NCI-H1694 treated with DMSO at 0.1 percent for 48 hours (cell line): ENCODE measurements at places on chromosomes 3 and 15.

DNA sequence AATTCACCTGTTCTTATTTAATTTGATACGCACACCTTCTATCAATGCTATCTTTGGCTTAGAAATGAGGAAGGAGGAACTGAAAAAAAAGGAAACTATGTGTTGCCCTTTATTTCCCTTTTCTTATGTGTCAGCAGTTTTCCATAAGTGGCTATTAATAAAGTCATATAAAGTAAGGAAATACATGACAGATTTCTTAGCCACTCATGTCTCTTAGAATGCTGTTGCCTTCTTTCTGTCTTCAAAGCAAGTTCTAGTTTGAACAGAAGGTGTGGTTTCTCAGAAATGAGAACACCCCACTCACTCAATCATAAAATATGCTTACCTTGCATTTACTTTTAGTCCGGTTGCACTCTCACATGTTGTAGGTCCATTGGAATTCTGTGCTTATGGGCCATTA, 640.5 kb upstream of the GRM7 start:
- DNase-seq, result no peak

GRCh38 chr3:112744825-112745566, 101.7 kb downstream of the CD200R1L start:
- no peak for DNase-seq

DNA sequence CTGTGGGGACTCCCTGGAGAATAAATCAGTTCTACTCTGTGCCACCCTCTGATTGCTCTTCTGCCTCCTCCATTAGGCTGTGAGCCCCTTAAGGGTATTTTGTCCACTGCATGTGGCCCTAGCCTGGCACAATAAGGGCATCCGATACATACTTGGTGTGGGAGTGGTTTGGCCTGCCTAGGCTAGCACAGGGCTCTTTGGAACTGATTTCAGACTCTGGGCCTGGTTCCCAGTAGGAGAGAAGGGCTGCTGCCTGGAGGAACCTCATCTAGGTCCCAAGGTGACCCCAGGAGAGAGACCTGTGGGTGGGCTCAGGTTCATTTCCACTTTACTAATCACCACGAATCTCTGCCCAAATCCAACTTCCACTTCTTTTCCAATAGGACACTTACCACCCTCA, 5.3 kb upstream of the CTDSPL start:
- no peak for DNase-seq

GRCh38 chr3:55252921-55253320, 234.2 kb downstream of the WNT5A start:
- DNase-seq, result no peak

GRCh38 chr3:167851171-167851570, 115.7 kb downstream of the SERPINI1 start:
- no peak for DNase-seq

DNA sequence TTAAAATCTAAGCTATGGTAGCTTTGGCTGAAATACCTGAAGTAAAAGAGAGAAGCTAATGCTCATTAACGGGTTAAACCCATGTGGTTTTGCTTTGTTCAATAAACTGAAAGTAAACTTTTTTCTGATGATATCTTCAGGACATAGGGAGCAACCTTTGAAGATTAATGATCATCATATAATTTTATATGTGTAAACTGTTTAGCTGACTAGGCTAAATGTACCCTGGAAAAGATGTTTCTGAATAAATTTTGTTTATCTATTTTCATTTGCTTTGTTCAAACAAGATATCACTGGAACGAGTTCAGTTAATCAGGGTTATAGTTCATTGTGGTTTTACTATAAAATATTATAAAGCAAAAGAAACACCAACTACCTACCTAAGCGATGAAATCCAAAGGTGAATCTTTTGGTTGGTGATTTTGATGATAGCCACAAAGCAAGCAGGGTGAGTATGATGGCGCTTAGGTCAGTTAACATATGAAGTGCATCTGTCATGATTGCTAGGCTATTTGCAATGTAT, 11.7 kb downstream of the SLC30A4 start:
- no peak for DNase-seq

DNA sequence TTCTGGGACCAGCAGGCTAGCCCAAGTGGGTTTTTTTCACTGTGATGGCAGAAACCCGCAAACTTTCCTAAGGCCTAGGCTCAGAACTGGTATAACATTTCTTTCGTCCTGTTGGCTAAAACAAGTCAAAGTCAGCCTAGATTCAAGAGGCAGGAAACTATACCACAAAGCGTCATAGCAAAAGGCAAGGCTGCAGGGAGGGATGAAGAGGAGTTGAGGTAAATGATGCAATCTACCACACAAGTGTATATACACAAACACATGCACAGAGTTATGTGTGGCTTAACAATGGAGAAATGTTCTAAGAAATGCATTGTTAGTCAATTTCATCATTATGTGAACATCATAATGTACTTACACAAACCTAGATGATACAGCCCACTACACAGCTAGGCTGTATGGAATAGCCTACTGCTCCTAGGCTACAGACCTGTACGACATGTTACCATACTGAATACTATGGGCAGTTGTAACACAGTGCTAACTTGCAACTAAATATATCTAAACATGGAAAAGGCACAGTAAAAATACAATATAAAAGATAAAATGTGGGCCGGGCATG, 225.6 kb downstream of the TBL1XR1 start:
- DNase-seq, result no peak

GRCh38 chr3:195587406-195587805, 3.7 kb upstream of the APOD start:
- DNase-seq, result no peak

GRCh38 chr3:185561958-185562357, 9.6 kb upstream of the LIPH start:
- DNase-seq, result no peak

GRCh38 chr15:98955331-98955730, 52.3 kb downstream of the PGPEP1L start:
- no peak for DNase-seq

- DNase-seq, result no peak
Observed at GRCh38 chr3:24161841-24162240, 216.8 kb downstream of the NR1D2 start.

DNA sequence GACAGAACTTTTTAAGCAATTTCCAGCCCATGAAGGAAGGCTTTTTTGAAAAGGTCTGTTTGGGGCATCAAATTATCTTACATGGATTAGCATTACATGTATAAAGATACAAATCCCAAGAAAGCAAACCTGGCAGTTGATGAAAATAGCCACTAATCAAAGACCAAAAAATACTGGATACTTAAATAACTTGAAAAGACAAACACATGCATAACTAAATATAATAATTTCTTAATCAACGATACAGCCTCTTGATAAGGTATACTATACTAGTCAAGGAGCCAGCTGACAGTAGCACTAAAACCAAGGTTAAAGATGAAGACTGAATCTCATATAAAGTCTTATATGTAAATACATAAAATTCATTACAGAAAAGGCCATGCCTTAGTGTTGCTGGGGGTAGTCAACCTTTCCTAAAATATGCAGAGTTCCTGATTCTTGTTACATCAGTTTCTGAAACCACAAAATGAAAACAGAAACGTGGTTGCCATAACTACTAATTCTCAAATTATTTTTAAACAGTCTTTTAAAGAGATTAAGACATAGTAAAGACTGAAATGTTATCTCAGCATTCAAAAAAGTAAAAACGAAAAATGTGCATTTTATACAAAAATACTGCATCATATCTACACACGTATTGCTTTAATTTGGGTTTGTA, 2.0 kb downstream of the ANKRD28 start:
- DNase-seq, result no peak

- peak; percentile 76 for DNase-seq
Observed at GRCh38 chr3:16801698-16802097, 83.1 kb upstream of the PLCL2 start.

DNA sequence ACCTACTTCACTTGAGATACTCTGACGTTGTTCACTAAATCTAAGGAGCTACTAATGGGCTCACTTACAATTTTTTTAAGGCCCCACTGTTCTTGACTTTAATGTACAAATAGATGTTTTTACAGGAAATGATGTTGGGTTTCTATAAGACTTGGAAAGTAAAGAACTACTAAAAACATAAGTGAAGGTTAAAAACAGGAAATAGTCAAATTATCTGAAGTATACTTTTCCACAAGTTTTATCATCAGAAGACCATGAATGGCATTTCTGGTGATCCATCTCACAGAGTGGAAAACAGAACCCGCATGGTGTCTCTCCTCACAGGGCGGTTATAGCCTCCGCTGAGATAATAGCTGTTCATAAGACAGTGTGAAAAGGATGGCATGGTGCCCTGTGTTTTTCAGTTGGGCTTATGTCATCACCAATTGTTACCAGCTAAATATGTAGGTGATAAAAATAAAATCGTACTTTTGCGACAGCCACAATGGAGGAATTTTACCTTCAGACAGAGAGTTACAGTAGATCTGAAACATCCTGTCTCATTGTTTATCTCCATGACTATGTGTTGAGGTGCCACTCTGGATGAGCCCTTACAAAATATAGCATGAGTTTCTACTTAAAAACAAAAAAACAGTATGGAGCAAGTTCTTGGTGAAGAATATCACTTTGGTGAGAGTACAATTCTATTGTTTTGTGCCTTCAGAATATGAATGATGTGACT, 462.4 kb downstream of the RAP2B start:
- no peak for DNase-seq

- DNase-seq, result no peak
Observed at GRCh38 chr15:55977231-55977630, 16.2 kb downstream of the NEDD4 start.

GRCh38 chr3:118781232-118781631, 253.4 kb downstream of the IGSF11 start:
- no peak for DNase-seq

- DNase-seq, result no peak
Observed at GRCh38 chr3:46399557-46399956, 7.3 kb downstream of the CCR5AS start.
